ENCODE measurements at places on chromosomes 5 and 9.
A peak's percentile ranks its signal among the peaks of the same experiment; 100 is the strongest.

GRCh38 chr5:73030995-73031394, 75.2 kb downstream of the FCHO2 start:
- DNase-seq: no peak

DNA sequence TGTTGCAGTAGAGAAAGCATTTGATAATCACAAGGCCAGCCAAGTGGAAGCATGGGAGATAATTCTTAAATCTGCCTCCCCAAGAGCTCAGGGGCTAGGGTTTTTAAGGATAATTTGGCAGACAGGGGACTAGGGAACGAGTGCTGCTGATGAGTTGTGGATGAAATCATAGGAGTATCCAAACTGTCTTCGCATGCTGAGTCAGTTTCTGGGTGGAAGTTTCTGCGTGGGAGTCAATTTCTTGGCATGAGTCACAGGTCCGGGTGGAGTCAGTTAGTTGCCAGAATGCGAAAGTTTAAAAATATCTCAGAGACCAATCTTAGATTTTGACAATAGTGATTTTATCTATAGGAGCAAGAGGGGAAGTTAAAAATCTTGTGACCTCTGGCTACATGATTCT, 112.6 kb downstream of the TMC1 start:
- DNase-seq: no peak

- no peak for DNase-seq
Measured at GRCh38 chr9:127233989-127234388, 30.6 kb upstream of the GARNL3 start.

- DNase-seq: no peak
Measured at GRCh38 chr9:97525451-97525850, 24.0 kb downstream of the TMOD1 start.

GRCh38 chr5:172593306-172593705, 47.8 kb upstream of the NEURL1B start:
- DNase-seq: no peak

- DNase-seq: peak; percentile 59
Measured at GRCh38 chr5:80083101-80083890, 48.1 kb downstream of the THBS4 start.

GRCh38 chr5:77853353-77853907, 77.3 kb upstream of the TBCA start:
- no peak for DNase-seq

GRCh38 chr5:107592515-107592914, 78.2 kb downstream of the EFNA5 start:
- no peak for DNase-seq

All from CD4-positive, alpha-beta T cell treated with Interleukin-10 for 1 hour (primary cell).